Foreskin melanocyte (primary cell): ENCODE measurements at places on chromosomes 7 and 10.

DNA sequence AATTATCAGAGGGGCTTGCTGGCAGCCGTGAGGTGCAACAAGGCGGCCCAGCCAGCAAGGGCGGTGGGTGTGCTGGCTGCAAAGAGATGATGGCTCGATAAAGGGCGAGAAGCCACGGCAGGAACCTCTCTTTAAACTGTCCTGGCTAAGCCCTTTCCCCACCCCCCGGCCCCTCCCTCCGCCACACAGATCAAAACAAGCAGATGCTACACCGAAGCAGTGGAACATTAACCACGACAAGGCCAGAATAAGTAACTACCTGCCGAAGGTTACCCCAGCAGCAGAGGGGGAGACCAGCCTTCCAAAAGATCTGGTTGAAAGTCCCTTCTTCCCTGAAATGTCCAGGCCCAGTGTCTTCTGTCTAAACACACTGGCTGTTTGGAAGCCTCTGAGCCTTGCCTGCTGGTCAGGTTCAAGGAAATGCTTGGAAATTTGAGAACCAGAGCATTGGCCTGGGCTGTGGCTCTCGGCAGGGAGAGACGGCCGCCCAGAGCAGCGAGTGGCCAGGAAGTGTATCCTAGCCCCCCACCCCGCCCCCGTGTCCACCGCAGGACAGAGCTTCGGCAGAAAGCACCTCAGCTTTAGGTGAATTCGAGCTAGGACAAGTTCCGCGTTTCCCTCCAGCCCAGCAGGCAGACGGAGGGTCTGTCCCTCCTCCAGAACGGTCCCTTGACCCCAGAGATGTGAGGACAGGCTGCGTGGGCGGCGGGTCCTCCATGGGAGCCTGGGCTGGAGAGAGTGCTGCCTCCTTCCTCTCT, 2.1 kb downstream of the FAM20C start:
- DNase-seq, result no peak

- DNase-seq, result no peak
Measured at GRCh38 chr7:149489391-149490024, 8.1 kb downstream of the ZNF746 start.

DNA sequence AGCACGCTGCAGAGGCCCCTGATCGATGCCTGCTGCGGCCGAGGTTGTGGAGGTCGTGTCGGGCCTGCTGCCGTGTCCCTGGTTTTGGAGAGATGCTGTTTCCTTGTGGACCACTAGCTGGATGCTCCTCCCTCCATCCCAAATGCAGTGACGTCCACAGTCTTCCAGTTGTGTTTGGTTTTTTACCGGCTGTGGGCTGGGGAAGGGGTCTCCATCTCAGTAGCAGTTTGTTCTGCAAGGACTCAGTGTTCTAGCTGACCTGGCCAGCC, 143.0 kb upstream of the SHH start:
- DNase-seq, result no peak

DNA sequence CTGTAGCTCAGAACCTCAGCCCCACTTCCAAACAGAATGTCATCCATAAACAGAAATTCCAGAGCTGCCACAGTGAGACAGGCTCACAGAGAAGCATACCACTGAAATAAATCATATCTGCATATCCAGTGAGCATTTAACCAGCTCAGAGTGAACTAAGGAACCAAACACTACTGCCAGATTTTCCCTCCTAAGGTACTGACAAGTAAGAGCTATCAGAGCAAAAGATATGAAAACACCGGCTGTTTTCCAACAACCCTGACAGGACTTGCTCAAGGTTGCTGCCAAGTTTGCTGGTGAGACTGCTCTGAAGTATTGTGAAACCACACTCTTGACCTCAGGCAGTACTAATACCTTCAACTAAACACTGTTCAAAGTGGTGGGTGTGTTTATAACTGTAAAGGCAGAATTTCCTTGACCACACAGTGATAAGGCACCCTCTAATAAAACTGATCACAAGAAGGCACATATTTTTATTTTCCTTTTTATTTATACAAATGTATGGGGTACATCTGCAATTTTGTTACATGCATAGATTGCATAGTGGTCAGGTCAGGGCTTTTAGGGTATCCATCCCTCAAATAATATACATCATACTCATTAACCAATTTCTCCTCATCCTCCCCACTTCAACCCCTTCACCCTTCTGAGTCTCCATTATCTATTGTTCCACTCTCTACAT, 18.3 kb downstream of the SGMS1 start:
- no peak for DNase-seq

- DNase-seq, result no peak
Measured at GRCh38 chr10:12634621-12634931, 285.2 kb downstream of the CAMK1D start.

DNA sequence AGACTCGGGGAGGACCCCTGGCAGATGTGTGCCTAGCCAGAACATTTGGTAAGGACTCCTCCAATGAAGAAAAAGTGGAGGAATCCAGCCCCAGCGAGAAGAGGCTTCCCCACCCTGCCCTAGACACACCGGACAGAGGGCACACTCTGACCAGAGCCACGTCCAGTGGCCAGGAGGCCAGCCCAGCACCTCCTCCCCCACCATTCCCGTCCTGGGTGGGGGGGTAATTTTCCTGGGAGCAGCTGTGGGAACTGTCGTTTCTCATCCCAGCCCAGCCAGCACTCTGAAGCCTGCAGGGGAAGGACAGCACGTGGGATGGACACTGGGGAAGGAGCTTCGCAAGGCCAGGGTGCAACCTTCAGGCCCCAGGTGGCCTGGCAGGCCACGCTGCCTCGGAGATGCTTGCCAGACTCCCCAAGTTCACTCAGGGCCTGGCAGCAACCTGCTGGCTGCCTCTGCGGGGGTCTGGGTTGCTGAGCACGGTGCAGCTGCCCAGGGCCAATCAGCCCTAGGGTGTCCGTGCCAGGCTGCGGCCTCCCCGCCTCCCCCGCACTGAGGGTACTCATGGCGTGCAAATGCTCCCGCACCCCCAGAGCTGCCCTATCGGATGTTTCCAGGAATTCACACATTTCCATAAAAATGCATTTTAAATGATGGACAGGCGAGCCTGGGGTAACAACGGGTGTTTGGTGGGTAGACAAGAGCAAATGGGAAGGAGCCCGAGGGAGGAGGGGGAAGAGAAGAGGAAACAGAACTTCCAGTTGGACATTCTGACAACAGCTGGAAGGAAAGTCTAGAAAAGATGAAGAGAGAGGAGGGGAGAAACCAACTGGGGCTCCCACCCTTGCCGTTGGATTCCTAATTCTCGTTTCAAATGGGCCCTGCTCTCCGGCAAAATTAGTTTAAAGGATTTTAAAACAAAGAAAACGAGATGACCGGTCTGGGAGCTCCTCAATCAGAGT, 1.9 kb upstream of the EN2 start:
- no peak for DNase-seq

DNA sequence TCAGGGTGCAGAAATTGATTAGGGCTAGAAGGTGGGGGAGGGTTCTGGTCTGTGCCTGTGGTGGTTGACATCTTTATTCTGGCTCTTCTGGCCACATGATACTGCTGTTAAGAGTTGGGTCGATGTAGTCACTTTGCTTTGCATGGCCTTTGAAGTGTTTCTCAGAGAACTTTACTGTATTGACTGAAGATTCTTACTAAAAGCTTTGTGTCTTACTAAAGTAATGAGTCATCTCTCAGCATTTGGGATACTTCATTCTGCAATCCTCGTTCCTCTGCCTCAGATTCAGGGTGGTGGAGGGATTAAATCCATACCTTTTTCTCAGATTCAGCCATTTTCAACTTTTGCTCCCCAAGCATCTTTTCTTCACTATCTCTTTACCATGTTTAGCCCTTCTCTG, 38.6 kb downstream of the STEAP4 start:
- DNase-seq, result no peak

- DNase-seq, result no peak
Measured at GRCh38 chr7:94907026-94907810, at the start of gene PPP1R9A. Gene PPP1R9A, plus strand, starts transcription at chr7:94907594. Its CDS starts 2,520 bp downstream, at chr7:94910114.

DNA sequence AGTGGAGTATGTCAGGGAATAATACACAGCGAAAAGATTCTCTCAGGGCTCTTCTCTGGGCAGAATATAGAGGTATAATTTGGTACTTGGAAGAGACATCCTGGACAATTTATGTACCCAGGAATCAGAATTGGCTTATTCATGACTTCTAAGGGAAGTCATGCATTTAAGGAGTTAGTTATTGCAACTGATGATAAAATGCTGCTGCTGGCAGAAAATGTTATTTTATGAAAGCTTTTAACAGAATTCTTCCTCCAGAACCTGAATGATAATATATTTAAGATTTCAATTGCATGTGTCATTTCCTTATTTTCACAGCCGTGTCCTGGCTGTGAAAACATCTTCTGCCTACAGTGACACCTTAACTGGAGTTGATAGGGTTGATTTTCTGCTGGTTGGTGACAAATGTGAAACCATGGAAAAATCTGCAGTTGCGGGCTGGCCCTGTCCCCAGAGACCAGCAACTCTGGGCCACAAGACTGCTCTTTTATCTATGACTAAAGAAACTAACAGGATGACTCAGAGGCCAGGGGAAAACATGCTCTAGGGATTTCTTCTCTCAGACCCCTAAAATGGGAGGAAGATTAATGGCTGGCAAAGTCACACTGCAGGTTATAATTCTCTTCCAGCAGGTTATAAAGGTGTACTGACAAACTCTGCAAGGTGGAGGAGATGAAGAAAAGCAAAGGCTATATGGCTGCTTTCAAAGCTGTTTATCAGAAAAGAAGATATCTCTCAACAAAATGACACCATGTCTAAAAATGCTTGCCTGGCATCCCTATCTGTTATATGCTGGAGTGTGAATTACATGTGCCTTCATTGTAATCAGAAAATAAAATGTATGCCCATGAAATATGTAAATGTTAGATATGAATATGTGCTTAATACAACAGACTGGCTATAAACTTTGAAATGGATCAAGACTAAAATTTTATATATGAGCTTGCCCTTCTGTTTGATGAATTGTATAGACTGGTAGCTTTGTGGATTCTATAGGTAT, 12.1 kb upstream of the TRUB1 start:
- DNase-seq, result no peak

- DNase-seq, result no peak
Measured at GRCh38 chr10:126686268-126686667, 15.8 kb upstream of the C10orf90 start.

DNA sequence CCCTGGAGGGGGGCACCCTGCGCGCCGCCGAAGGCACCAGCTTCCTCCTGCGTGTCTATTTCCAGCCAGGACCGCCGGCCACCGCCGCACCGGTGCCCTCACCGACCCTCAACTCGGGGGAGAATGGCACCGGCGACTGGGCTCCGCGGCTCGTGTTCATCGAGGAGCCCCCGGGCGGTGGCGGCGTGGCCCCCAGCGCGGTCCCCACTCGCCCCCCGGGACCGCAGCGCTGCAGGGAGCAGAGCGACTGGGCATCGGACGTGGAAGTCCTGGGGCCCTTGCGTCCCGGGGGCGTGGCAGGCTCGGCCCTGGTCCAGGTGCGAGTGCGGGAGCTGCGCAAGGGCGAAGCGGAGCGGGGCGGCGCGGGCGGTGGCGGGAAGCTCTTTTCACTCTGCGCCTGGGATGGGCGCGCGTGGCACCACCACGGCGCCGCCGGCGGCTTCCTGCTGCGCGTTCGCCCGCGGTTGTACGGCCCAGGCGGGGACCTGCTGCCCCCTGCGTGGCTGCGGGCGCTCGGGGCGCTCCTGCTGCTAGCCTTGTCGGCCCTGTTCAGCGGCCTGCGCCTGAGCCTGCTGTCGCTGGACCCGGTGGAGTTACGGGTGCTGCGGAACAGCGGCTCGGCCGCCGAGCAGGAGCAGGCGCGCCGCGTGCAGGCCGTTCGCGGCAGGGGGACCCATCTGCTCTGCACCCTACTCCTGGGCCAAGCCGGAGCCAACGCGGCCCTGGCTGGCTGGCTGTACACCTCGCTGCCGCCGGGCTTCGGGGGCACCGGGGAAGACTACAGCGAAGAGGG, 594 bp downstream of the CNNM1 start:
- no peak for DNase-seq

DNA sequence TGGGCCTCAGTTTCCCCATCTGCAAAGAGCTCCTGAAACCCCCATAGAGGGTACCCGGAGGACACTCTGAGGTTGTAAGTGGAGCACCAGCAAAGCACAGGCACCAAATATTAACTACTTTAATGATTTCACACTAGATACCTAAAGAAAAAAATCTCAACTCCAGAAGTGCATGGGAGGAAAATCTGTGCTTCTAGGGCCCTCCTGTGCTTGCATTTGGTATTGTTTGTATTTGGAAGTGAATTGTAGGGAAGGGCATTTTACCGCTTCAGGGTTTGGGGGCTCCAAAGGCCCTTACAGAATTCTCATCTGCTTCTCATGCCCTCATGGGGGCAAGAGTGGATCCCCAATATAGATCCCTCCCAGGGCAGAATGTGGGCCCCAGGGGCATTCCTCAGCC, 22.4 kb upstream of the DRGX start:
- DNase-seq, result no peak

- DNase-seq, result no peak
Measured at GRCh38 chr10:48302515-48303476, 3.7 kb upstream of the MAPK8 start.
